ENCODE measurements at places on chromosomes 6 and 20.

DNA sequence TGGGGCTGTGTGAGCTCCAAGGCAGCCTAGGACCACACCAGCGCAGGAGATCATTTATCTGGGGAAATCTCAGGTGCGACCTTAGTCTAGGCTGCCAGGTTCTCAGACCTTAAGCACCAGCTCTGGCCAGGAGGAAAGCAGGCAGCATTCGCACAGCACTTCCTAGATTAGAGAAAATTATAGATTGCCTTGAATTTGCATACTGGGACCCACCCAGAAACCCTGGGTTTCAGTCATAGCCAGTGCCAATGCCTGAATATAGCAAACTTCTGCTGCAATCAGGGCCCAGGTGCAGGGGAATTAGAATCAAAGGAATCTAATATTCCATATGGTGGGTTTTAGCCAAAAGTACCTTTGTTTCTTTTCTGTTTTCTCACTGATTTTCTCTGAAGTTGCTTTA lies 204.3 kb upstream of the CST7 start:
- no peak for DNase-seq

DNA sequence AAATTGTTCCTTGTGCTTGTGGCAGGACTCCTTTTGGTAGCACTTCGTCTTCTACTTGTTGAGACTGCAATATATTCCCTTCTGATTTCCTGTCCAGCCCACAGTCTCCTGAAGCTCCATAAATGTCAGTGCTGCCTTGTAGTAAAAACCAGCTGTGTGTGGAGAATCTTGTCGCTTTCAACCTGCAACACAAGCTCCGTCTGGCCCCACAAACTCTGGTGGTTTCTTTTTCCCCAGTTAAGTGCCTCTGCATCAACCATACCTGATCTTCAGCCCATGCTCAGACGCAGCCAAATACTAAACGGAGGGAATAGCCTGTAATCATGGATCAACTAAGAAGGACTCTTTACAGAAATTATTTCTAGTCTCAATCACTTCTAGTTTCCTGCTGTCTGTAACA lies 1133.3 kb upstream of the ADGRB3 start:
- no peak for DNase-seq

GRCh38 chr6:112522587-112522986 lies 175.5 kb downstream of the RFPL4B start:
- no peak for DNase-seq

DNA sequence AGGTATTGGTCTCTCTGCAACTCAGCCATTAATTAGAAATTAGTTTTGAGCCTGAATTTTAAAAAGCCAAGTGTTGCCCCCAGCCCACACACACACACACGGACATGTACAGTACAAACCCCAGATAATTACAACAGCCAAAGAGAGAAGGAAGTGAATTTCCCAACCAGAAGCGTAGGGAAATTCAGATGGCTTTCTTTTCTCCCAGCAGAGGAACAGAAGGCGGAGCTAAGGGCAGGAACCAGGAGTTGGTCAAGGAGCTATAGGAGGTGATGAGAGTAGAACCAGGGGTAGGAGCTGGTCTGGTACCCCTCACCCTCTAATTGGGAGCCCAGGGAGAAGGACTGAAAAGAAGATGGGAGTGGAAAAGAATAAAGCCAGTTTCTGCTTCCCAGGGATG lies 3.9 kb upstream of the ZBTB9 start:
- DNase-seq: no peak

GRCh38 chr6:157814883-157815282 lies 8.2 kb upstream of the SNX9 start:
- no peak for DNase-seq

DNA sequence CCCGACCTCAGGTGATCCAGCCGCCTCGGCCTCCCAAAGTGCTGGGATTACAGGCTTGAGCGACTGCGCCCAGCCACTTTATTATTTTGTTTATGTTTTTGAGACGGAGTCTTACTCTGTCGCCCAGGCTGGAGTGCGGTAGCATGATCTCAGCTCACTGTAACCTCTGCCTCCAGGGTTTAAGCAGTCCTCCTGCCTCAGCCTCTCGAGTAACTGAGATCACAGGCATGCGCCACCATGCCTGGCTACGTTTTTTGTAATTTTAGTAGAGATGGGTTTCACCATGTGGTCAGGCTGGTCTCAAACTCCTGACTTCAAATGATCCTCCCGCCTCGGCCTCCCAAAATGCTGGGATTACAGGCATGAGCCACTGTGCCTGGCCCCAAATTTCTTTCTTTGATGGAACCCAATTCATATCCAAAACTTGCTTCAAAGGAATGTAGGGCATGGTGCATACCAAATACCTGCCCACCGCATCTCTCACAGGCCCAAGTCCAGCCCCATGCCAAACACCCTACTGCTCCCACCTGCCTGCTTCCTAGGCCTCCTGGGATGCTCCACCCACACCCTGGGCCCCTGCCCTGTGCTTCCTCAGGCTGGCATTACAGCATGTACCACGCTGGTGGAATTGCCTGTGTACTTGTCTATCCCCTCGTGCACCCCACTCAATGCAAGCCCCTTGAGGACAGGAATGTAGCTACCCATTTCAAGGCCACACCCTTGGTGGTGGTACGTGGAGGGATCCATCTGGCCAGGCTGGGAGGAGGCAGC lies 4.9 kb upstream of the HMGA1 start:
- no peak for DNase-seq

DNA sequence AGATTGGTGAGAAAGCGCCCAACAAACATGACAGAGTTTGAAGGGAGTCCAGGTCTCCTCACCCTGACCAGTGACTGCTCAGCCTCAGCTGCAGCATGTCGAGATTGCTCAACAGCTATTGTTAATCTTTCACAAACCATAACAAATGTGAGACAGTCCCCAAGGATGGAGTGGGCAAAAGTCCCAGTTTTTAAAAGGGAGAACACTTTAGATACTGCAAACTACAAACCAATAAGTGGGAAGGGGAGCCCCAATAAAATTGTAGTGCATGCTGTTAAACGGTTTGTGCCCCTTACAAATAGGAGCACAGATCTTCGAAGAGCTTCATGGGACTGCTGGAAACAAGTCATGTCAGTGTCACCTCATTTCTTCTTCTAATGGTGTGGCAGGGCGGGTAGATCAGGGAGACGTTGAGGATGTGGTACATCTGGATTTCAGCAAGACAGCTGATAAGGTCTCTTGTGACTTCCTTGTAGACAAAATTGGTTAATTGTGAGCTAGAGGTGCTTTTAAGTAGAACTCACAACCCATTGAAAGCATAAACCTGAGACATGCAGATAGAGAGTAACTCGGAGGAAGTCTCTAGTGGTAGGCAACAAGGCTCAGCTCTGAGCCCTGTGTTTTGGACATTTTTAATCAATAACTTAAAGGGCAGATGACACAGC lies 134.0 kb upstream of the ARMC2 start:
- DNase-seq: no peak

All from RWPE1 (cell line).